SW 1271 (cell line): ENCODE measurements at places on chromosomes 3 and 15.

DNA sequence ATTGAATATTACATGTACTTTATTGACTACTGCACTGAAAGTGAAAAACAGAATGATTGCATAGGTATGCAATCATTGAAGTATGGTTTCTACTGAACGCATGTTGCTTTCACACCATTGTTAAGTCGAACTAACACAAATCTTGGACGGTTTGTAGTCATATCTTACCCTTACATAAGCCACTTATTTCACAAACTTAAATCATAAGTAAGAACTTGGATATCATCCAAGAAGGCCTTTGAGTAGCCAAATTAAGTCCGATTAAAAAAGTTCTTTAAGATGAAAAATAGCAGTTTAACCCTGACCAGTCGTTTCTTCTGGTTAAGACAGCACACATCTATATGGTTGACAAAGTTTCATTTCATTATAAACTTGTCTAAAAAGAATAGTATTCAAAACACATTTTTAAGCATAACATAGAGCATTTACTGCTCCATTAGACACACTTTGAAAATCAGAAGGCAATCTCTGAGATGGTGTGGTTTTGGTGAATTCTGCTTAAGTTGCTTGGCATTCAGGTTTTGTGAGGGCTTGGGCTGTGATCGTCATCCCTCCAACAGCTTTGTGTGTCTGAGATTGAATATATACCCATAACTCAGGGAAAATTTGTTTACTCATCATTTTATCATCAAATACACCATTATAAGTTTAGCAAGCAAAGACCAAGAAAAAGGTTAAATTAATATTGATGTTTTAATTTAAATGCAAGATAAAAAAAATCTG, 92.2 kb downstream of the NFKBIZ start:
- peak; percentile 23 for DNase-seq

- no peak for DNase-seq
Observed at GRCh38 chr3:140406655-140407054, 271.2 kb upstream of the TRIM42 start.

DNA sequence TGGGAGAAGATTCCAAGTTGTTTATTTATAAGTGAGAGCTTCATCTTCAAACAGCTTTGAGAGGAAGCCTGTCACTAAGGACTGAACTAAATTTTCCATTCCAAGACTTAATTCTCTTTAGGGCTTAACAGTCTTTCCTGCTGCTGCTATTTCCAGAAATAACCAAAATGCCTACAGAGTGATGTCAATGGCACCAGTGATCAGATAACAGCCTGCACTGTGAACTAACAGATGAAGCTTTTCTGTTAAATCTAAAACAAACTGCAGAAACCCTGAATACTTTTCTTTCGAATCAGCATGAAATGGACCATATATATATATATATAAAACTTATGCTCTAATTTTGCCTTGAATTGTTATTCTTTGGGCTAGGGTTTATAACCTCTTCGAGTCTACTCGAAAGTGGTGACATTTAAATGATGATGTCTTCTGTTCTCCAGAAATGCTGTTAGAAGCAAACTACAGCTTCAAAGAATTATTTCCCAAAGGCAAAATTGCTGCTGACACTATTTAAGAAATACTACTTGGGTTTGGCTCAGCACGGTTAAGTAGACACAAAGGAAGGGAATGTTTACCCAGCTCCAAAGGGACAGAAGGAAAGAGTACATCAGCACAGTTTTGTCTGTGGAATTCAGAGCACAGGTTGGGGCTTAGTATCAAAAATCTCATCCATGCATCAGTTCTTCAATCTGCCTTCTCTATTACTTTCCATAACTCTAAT, 238.5 kb upstream of the LRRN1 start:
- no peak for DNase-seq

GRCh38 chr3:149585401-149585726, 72.5 kb downstream of the WWTR1 start:
- DNase-seq, result no peak

DNA sequence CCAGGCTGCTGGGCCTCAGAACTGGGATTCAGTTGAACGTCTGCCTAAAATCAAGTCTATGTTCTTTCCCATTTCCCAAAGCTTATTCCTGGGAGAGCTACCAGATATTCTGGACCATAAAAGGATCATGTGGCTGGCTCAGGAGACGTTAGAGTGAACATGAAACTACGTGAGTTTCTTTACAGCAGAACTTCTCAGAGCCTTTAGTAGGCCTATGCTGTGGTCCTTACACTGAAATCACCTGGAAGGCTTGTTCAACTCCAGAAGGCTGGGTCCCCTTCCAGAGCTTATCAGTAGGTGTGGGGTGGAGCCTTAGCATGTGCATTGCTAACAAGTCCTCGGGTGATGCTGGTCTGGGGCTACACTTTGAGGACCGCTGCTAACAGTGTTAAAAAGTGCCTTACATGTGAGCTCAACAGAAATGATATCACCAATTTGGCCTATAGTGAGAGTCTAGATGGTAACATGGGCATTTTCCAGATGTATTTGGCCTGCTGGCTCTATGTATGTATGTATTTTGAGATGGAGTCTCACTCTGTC, 50.7 kb downstream of the LMCD1 start:
- no peak for DNase-seq

GRCh38 chr3:4355401-4356219, 52.4 kb downstream of the SETMAR start:
- DNase-seq, result no peak

- no peak for DNase-seq
Observed at GRCh38 chr3:123194552-123194951, 7.2 kb upstream of the SEC22A start.

DNA sequence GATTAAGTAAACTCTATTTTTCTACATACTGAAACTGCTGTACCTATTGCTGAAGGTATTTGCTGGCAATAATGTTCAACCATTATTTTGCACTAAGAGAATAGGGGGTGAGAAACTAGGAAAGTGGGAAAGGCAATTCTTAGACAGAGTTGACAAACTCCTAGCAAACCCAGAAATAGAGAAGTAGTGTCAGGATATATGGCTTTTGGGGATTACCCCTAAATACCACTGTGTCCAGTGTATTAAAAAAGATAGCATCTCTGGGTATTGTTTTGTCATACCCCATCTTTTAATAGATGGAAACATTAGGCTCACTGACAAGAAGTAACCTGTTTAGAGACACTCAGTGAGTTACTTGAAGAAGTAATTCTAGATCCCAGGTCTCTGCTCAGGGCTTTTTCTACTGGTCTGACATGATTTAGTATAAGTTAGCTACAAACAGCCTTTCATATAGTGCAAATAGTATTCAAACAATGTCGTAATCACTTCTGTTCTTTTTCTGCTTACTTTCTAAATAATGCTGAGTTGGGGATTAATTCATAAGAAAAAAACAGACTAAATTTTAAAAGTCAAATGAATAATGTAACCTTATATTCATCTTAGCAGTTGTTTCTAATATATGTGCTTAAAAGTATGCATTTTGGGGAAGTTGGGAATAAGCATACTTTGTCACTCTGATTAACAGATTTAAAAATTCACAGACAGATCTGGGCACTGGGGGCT, 107.2 kb downstream of the IL1RAP start:
- no peak for DNase-seq

DNA sequence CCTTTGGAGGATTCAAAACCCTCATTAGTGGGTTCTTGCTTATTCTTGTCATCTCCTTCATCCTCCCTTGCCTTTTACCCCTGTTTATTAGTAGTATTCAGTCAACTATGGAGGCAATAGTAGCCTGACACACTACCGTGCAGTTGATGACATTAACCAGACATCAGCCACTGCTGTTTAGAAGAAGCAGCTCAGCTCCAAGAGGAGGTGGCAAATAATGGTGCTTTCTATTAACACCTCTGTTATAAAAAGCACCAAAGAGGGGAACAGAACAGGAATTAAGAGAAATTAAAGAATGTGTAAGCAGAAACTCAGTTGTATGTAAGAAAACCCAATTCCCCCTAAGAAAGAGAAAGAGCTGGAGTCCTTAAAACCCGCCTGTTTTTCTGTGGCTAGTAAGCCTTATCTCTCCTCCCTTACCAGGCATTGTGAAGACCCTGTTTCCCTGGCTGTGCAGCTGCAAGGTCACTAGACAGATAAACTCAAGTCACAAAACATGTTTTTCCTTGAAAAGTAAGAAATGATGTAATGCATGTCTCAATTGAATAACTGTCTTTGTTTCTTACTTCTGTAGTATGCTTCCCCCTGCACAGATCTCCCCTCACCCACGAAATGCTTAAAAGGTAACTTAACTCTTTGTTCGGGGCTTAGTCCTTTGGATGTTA, 21.2 kb downstream of the CCR4 start:
- DNase-seq, result no peak

DNA sequence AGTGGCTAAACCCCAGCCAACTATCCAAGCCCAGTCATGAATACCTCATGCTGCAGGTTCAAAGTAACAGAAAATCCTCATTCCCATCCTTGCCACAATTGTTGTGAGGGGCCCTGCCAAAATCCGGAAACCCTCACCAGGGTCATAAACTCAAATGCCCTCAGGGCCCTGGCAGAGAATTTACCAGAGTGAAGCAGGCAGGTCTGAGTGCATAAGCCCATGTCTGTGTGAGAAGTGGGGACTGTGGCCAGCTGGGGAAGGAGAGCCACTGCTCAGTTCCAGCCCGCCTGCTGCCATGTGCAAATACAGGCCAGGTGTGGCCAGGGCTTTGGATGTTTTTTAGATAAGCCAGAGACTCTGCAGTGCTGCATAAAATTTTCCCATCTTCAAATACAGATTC, 7.0 kb downstream of the CEP152 start:
- DNase-seq, result no peak

DNA sequence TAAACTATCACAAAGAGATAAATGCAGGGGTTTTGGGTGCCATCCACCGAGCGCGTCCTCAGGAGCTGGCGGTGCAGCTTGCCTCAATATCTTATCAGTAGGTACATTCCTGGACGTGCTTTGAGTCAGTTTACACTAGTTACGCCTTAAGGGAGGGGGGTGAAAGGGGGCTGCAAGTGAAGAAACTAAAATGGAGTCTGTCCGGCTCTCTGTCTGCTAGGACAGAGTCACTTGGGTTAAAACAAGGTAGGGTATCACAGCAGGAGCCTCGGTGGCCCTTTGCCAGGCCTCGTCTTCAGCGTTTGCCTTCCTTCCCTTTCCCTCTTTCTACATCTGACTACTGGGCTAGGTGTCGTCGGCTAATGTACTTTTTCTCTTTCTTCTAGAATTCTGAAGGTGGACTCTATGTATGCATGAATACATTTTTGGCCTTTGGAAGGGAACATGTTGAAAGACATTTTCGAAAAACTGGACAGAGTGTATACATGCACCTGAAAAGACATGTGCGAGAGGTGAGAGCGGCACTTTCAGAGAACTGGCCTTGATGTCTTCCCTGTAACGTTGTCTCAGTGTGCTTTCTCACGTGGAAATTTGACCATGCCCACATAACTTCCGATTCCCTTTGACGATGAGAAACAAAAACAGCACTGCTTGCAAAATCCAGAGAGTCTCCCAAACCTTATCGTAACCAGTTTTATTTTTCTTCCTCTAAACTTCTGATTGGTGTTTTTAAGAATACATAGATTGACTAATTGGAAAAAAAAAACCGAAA, 28.8 kb downstream of the USP13 start:
- no peak for DNase-seq

DNA sequence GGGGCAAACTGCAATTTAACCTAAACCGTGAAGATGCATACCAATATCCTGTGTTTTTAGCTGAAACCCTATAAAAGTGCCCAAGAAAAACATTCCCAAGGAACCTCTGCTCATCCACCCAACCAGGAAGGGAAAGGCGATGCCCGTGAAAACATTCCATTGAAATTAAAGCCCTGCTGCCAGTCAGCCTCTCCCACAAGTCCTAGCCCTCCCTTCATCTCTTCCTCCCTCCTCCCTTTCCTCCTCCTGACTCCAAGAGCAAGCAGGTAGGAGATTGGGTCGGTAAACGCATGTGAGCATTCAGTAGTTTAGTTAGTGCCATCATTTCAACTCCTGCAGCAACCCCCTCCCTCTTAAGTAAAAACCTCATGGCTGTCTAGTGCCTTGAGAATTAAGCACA, 27.7 kb downstream of the HES1 start:
- DNase-seq, result no peak

DNA sequence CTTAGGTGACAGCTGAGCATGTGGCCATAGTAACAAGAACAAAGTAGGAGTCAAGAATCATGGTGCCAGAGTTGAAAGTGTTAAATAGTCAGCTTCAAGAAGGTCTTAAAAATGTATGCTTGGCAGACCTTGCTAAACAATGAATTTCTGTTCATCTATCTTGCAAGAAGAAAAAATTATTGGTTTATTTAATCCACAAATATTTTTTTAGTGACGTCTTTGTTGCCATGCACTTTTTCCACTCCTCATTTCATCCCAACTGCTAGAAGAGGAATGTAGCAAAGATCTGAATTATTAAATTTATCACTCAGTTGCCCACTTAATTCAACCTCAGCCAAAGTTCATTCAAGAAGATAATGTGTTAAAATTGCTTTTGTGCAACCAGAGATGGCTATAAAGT, 3.2 kb upstream of the SLC4A7 start:
- no peak for DNase-seq

GRCh38 chr15:38843051-38843501, 278.5 kb upstream of the RASGRP1 start:
- no peak for DNase-seq

DNA sequence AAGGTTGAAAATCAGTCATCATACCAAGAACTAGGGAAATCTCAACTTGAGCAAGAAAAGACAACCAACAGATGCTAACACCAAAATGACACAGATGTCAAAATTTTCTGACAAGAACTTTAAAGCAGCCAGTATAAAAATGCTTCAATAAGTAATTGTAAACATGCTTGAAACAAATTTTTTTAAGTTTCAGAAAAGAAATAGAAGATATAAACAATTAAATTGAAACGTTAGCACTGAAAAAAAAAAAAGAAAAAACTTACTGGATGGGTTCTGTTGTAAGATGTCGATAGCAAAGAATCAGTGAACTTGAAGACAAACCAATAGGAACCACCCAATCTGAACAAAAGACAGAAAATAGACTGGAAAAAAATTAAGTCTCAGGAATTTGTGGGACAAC, 8.0 kb downstream of the MYD88 start:
- no peak for DNase-seq

GRCh38 chr3:152610622-152611021, 224.3 kb upstream of the P2RY1 start:
- DNase-seq, result no peak

DNA sequence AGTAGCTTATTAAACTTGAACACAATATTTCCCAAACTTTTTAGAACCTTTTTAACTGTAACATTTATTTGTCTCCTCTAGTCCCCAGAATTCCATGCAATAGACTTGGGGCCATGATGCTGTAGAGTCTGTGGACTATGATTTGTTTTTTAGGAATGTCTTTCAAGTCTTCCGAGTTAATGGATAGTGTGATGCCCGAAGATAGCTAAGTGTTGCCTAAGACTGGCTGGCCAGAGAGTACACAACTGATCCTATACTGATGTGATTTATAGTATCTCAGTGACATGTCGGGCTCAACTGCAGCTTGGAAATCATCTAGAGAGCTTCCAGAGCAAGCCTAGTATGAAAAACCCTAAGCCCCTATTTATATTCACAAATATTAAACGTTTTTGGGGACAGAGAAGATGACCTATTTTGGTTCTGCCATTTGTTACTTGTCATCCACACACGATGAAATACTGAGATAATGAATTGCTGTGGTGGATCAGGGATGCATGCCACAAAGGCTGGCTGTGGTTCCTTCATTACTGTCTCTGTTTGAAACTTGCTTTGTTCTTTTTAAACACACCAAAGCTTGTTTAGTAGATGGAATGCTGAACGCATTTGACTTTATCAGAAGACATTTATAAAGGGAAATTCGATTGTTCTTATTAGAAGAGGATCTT, 507.4 kb downstream of the TAFA4 start:
- DNase-seq, result no peak
